ENCODE measurements at places on chromosomes 1 and 21. TPM values are rescaled to one million over a fixed set of nuclear protein-coding genes. Genes with fewer than 3 reads are reported as not detected.

S100A7A gene
- total RNA-seq, result not detected

DPT gene
- total RNA-seq, result not detected

OR1C1 gene
- total RNA-seq, result not detected

TNFRSF25 gene
- 3.7 TPM for total RNA-seq

NTNG1 gene
- not detected for total RNA-seq

SEC22B gene
- total RNA-seq, result 5.9 TPM

FBLIM1 gene
- total RNA-seq, result 26.3 TPM

PTGFRN gene
- total RNA-seq, result 15.5 TPM

VWA1 gene
- 16.5 TPM for total RNA-seq

RPL22 gene
- total RNA-seq, result 335 TPM

B3GALT2 gene
- total RNA-seq, result not detected

HSPG2 gene
- total RNA-seq, result 63.0 TPM
